NCI-H1105 (cell line): ENCODE measurements at places on chromosomes 1 and 21.

- no peak for DNase-seq
Observed at GRCh38 chr1:96365596-96366390, 355.8 kb upstream of the PTBP2 start.

DNA sequence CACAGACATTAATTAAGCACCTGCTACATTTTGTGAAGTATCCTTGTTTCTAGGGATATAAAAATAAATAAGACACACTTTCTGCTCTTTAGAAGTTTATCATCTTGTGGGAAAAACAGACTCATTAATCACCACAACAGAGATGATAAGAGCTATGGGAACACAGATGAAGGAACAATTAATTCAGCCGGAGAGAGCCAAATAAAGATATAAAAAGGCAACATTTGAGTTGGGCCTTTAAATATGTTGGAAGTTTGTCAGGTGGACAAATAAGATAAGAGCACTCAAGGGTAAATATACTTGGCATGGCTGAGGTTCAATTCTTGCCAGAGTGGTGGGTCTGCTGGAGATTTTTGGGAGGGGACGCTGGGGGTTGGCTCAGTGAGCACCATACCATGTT, 34.2 kb upstream of the VTCN1 start:
- DNase-seq, result peak; percentile 18

DNA sequence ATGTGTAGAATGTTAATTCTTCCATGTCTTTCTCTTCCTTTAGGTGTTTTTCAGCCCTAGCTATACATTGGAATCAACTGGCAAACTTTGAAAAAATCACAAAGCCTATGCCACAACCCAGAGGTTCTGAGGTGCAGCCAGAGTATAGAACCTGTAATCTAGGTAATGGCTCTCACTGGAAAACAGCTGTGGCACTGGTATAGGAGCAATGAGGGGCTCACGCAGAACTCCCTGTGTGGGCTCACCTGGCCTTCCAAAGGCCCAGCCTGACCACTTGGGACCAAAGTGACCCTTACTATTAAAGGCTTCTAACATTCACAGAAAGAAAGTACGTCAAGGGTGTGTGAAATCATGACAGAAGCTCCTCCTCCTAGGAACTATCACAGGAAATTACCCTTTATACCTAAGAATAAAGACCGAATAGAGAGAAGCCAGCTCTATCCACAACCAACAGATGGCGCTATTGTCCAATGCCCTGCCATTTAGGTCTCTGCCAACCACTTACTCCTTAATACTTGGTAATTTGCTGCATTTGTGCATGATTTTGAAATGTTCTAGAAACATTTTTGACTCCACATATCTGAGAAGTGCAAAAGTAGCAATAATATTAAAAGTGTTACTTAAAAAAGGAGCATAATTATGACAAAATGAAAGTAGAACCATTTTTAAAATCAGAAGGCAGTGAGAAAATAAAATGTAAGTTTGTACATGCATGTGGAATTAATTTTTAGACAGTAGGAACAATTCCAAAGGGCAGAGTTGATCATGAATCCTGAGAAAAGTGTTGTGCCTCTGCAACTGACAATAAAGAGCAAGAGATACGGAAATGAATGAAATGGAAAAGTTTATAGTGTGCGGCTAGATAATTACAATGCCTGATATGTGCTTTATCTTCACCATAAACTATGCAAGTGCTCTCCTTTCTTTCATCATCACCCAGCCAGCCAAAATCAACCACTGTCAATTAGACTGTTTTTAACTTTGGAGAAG, 93.1 kb upstream of the HAO2 start:
- peak; percentile 17 for DNase-seq

- DNase-seq, result no peak
Observed at GRCh38 chr1:67431156-67431765, 1.1 kb upstream of the SERBP1 start.

- DNase-seq, result peak; percentile 72
Observed at GRCh38 chr1:30824736-30825429, 67.3 kb upstream of the LAPTM5 start.

DNA sequence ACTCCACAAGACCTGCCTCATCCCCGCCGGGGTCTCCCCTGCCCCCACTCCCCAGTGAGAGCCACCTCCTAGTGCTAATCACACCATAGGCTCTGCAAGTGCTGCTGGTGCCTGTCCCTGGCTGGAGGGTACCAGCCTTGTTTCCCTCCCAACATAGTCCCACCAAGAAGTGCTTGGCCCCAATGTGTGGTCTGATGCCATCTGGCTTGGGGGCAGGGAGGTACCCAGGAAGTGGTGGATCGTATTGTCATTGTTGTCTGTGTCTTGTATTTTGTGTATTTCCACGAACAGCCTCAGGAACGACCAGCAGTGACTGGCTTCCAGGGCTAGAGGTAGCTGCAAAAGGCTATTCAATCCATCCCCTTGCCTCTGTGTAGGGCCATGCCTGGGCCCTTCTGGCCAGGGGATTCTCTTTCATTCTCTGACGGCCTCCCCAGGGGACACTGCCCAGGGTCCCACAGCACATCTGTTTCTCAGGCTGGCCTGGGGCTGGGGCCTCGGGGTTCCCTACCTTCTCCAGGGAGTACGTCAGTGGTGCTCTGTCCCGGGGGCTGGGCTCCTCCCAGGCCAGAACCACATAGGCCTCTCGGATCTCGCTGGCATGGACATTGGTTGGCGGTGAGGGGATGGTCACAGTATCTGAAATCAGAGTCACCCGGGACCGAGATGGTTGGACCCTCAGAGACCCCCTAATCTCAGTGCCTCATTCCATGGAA, 22.8 kb downstream of the MYOM3 start:
- no peak for DNase-seq

GRCh38 chr1:182003025-182003725, 58.3 kb downstream of the ZNF648 start:
- DNase-seq, result no peak

GRCh38 chr1:115214098-115214497, 124.0 kb downstream of the NGF start:
- DNase-seq, result no peak

DNA sequence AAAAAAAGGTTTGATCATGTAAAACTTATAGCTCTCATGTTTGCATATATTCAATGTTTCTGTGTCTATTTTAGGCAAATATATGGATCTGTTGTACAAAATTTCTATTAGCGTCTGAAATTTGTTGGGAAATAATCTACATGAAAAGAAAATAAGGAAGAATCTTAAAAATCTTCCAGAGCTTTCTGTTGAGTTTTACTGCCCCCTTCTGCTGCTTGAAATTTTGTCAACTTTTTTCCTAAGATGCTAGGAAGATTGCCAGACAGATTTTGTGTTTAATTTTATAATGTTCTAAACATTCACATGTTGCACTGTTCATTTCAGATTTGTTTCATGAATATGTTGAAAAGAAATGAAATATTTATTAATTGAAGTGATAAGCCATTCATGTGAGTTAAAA, 2.5 kb upstream of the PTGS2 start:
- DNase-seq, result no peak

- DNase-seq, result no peak
Observed at GRCh38 chr1:224880593-224881307, 48.7 kb upstream of the DNAH14 start.

GRCh38 chr21:34980423-34981115, 68.5 kb downstream of the RUNX1 start:
- no peak for DNase-seq

GRCh38 chr1:8717148-8717547, 100.3 kb downstream of the RERE start:
- no peak for DNase-seq

DNA sequence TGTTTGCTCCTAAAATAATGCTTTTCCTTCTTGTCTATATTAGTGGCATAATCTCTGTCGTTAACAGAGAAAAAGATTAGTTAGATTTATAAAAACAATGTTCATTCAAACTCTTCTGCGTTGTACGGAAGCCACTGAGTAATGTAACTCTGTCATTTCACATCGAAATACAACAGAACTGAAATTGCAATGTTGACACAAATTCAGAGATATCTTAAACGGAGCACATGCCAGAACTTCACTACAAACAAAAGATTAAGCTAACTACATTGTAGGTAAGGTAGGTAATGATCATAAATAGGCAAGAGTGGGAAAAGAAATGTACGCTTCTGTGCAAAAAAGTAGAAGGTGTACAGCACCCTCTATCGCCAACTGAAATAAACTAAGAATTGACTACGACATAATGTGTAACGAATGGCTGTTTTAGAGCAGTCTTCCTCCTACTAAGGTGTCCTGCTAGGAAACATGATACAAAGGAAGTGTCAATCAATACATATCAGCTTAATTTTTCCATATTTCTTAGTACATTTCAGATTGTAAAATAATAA, 56.6 kb downstream of the PCNX2 start:
- no peak for DNase-seq

DNA sequence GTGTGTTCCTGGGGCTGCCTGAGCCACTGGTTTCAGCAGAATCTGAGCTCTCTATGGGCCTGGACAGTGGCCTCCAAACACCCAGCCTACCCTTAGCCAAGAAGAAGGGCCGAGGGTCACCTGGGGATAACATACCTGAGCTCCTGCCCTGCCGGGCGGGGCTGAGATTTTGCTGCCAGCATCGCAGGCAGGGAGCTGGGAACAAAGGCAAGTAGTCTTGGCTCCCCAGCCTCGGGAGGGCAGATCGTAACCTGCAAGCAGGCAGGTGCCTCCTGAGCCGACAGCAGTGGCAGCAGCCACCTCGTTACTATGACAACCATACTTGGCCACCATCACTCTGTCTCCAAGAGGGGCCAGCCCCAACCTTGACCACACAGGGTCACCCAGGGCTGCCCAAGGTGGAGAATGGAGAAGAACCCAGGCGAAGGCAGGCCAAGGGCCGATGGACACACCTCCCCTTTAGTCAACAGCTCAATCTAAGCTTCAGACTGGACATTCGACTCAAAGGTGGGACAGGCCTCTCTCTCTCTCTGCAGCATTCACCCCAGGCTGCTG, 54.6 kb downstream of the TOMM20 start:
- DNase-seq, result peak; percentile 43

- DNase-seq, result no peak
Observed at GRCh38 chr1:41108696-41109275, 87.3 kb upstream of the SLFNL1 start.

GRCh38 chr1:92419642-92420041, 67.1 kb downstream of the GFI1 start:
- no peak for DNase-seq

DNA sequence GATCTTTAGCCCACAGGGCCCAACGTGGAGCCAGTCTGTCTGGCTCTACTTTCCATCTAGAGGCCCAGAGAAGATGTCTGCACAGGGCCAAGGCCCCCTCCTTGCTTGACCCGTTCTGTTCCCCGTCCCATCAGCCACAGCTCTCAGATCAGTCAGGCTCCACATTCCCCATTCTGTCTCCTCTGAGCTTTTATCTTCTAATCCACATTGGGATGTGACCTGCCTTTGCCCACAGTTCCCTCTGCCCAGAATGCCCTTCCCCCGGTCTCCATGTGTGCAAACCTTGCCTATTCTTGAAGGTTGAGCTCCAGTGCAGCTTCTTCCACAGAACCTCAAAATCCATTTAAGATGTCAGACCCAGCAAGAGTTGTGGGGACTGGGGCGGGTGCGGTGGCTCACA, 53.3 kb upstream of the WASF2 start:
- DNase-seq, result no peak

- DNase-seq, result no peak
Observed at GRCh38 chr1:112956544-112957132, 642 bp upstream of the SLC16A1 start.

- DNase-seq, result no peak
Observed at GRCh38 chr1:49651136-49651535, 372.6 kb downstream of the AGBL4 start.

- DNase-seq, result peak; percentile 75
Observed at GRCh38 chr1:16155537-16156410, at the start of gene EPHA2. Gene EPHA2 (minus strand): TSS chr1:16156069. CDS start chr1:16155932, 137 bp downstream.

DNA sequence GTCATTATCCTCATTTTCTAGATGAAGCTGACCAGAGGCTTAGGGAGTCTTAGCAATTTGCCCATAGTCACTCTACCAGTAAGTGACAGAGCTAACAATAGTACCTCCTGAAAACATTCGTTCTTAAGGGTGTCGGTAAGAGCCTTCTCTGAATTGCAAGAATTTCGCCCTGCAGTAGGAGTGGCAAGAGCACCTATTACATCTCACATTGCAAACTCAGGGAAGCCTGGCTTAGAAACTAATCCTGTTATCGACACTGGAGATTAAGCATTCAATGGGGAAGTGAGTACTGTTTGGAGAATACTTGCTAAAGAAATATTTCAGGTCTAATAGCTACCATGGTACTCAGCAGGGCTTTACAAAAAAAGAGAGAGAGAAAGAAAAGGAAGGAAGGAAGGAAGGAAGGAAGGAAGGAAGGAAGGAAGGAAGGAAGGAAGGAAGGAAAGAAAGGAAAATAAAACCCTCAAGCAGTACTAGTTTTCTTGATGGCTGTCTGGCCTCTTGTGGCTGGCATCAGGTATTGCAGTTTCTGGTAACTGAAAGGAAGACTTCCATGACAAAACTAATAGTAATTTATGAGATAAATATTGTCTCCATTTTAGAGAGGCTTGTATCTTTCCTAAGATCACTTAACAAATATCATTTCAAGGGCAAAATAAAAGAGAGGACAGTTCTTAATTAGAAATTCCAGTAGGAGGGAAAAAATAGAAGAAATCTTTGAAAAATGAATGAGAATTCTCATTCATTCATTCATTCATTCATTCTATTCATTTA, 10.4 kb downstream of the C1orf226 start:
- DNase-seq, result no peak

GRCh38 chr1:204692325-204692840, 6.8 kb upstream of the LRRN2 start:
- no peak for DNase-seq

DNA sequence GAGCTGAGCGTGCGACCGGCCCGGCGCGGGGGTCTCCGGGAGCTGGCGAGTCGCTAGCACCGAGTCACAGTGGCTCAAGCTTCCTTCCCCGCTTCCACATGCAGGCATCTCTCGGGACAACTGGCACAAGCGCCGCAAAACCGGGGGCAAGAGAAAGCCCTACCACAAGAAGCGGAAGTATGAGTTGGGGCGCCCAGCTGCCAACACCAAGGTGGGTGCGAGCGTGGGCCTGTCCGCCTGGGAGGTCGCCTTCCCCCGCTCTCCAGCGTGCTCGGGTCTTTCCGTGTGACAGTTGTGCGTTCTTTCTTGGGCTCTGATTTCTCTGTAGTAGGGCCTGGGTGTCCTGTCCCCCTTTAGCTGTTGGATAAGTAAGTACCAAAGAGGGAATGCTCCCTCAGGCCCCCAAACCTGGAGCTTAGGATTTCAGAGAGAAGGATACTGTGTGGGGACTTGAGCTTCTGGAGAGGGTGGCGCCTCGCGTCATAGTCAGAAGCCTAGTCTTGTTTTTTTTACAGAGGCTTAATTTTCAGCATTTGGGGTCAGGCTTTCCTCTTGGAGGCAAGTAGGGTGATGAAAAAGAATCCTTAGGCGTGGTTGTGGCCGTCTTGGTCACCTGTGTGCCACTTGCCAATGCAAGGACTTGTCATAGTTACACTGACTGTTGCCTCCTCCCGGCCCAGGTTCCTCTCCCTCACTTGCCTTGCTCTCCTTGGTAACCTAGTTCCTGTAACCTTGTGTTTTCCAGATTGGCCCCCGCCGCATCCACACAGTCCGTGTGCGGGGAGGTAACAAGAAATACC, 790 bp downstream of the RPS8 start:
- no peak for DNase-seq

- no peak for DNase-seq
Observed at GRCh38 chr1:34190692-34191091, 14.0 kb downstream of the C1orf94 start.
